Stimulated activated CD8-positive, alpha-beta memory T cell treated with anti-CD3 and anti-CD28 coated beads, Interleukin-12 subunit alpha, Interleukin-12 subunit beta, amount 100 ng/mL, for 4 hours (primary cell): ENCODE measurements at places on chromosomes 13 and 19.

GRCh38 chr13:37097076-37097475 lies 8.4 kb downstream of the CSNK1A1L start:
- no peak for DNase-seq

GRCh38 chr19:30318936-30319335 lies 53.2 kb upstream of the ZNF536 start:
- DNase-seq = no peak

- DNase-seq = no peak
Measured at GRCh38 chr13:29435125-29435911, 160.2 kb downstream of the SLC7A1 start.

GRCh38 chr19:7907122-7907521 lies 3.4 kb downstream of the MAP2K7 start:
- no peak for DNase-seq

DNA sequence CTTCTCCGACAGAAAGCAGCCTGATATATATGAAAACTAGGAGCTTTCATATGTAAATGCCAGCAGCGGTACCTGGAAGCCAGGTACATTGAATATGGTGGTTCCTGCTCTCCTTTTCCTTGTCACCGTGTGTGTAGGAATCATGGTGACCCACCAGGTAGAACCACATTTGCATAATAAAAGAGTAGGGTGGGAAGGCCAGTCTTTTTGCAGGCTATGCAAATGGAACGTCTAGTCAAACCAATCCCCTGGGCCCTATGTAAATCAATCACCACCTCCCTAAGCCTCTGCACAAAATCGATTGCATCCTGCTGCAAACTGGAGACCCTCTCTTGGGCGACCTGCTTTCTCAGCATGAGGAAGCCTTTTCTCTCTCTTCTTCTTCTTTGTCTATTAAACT lies 22.2 kb upstream of the ZNF181 start:
- DNase-seq = no peak

- DNase-seq = no peak
Measured at GRCh38 chr13:98172590-98173422, 4.3 kb downstream of the RNF113B start.

GRCh38 chr19:400976-401865 lies 7.7 kb downstream of the C2CD4C start:
- DNase-seq = no peak

DNA sequence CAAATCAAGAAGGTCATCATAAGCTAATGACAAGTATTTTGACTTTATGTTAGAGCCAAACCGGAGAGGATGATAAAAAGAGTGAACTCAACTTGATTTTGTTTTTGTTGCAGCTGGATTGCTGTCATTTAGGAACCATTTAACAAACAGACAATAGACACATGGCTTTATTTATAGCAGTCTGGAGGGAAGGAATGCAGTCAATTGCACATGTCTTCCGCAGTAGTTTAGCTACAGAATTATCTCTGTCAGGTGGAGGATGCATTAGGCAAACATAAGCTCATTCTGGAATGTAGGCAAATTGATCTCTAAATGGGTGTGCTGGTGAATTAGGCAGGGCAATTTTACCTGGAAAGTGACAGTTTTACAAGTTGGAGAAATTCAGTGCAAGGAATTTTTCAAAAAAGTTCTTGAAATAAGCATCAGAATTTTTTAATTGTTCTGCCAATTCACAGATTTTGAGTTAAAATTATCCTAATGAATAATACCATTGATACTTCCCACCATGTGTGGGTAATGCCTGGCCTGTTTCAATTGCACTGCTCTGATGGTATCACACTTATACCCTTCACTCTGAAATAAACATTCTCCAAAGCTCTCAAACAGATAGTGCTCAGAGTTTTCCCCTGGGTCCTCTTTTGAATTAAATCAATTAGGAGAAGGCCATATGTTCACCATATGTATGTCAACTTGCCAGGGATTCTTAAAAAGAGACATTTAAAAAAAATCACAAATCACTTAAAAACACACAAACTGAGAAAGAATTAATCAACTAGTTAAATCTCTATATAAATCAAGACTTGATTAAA lies 318.3 kb downstream of the NDFIP2 start:
- no peak for DNase-seq

- DNase-seq = no peak
Measured at GRCh38 chr19:41328842-41329225, 18.9 kb downstream of the CCDC97 start.

- DNase-seq = no peak
Measured at GRCh38 chr19:47626238-47626637, 17.3 kb downstream of the BICRA start.

GRCh38 chr13:75088915-75089314 lies 393.1 kb downstream of the TBC1D4 start:
- no peak for DNase-seq

- DNase-seq = no peak
Measured at GRCh38 chr19:18090545-18091216, 3.9 kb upstream of the IL12RB1 start.

GRCh38 chr19:32680986-32681385 lies 5.3 kb downstream of the RGS9BP start:
- DNase-seq = no peak

DNA sequence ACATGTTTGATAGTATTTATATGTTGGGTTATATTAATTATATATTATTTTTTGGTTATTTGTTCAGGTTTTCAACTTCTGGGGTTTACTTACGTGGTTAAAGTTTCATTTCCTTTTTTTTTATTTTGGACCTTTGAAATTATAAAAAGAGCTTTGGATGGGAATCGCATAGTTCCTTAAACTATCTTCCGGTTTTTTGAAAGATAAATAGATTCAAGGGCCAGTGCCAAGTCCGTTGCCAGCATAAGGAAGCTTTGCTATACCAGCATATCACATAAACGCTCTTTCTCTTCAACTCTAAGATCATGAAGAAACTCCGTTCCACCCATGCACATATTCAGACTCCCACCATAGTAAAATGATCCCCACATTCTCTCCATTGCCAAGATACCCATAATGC lies 7.4 kb upstream of the OXGR1 start:
- no peak for DNase-seq

DNA sequence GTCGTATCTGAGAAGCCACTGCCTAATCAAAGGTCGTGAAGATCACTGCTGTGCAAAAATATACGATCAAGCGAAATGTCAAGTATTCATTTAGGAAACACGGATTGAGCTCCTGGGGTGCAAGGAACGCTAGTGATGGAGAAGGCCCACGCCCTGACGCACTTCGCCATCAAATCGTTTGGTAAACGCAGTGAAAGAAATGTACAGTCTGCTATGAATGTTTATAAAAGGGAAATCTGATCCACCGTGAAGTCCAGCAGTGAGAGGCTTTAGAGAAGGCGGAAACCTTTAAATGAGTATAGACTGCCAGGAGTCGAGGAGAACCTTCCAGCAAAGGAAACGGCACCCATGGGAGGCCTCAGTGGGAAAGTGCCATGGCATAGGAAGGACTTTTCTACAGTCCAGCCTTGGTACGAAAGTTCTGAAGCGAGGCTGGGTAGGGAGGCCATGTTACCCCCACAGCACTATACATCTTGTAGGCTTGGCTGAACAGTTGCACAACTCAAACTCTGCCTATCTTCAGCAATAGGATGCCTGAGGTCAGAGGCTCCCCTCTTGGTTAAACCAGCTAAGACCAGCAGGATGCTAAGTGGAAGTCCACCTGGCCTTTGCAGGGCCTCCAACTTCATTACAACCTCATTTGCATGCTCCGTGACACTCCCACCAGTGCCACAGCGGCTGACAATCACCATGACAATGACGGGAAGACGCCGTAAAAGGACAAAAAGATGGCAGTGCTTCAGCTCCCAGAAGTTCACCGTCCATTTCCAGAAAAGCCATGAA lies 20.4 kb downstream of the PCID2 start:
- DNase-seq = no peak

- DNase-seq = no peak
Measured at GRCh38 chr19:51541458-51542357, 10.2 kb upstream of the SIGLEC6 start.

DNA sequence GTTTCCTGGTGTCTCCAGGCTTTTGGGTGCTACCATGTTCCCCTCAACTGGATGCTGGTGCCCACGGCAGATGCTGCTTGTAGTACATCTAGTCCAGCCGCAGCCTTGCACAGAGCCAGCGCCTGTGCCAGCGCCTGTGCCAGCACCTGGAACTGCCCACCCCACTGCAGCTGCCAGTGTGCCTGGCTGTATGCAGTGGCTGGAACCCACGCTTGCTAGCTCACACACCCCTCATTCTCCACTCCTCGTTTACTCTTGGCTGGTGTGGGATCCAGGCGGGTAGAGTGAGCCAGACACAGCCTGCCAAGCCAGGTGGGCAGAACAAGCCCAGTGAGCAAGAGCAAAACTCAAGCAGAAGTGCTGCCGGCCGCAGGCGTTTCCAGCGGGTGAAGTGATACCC lies 428.6 kb downstream of the SLITRK1 start:
- DNase-seq = no peak

GRCh38 chr13:76148374-76148773 lies 512.2 kb downstream of the LMO7 start:
- no peak for DNase-seq
